Ascending aorta (tissue), 2 donors: ENCODE measurements at places on chromosomes 16 and 17. TPM values are rescaled to one million over a fixed set of nuclear protein-coding genes. Genes with fewer than 3 reads are reported as not detected.

- H3K27ac ChIP-seq, result no peak overlapping the region
- H3K4me3 ChIP-seq, result no peak overlapping the region
Measured at GRCh38 chr17:41680426-41681040, 8.2 kb upstream of the EIF1 start.

DNA sequence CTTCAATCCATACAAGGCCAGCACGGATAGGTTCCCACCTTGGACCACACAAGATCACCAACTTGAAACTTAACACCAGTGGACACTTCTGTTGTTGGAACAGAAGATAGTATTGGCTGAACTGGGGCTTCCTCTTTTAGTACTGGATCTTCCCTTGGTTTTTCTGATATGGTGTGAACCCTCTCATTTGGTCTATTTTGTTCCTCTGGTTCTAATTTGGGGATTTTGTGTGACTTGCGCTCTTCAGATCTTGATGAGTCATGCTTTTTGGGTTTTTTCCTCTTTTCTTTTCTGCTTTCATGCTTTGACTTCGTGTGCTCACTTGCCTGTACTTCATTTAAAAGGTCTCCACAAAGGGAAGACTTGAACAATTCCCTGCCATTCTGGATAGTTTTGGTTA is 39.0 kb downstream of the SOST start:
- DNase-seq, result no peak
- H3K4me3 ChIP-seq, result no peak overlapping the region
- H3K27ac ChIP-seq, result peak overlapping the region; percentile 97

- no peaks in the 10 kb centered on the region for H3K27me3 ChIP-seq
- DNase-seq, result no peak
- no peak overlapping the region for H3K4me3 ChIP-seq
- no peaks in the 10 kb centered on the region for H3K36me3 ChIP-seq
Measured at GRCh38 chr17:27573971-27574525, 56.9 kb upstream of the LGALS9 start.

WSCD1 gene
- 11.4 TPM for total RNA-seq

PRSS36 gene
- total RNA-seq, result 1.4 TPM
